ENCODE measurements at places on chromosomes 12 and 14.

DNA sequence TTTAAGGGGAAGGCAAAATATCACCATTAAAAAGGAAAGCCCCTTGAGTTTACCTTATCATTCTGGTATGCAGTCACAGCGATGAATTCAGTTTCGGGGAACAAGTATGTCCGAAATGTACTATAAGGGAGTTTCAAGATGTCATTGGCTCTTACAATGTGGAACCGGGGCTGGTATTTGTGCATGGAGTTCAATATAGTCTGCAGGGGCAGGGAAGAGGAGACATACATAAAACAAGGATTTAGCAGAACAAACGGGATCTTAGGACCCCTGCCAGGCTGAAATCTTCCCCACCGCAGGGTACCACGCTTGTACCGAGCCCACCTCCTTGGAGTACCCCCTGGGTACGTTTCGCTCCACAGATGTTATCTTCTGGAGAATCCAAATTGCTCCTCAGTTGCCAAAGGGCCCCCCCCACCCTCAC lies 4.5 kb downstream of the TBX3 start:
- DNase-seq = no peak

GRCh38 chr12:117850048-117850447 lies 118.7 kb downstream of the KSR2 start:
- no peak for DNase-seq

DNA sequence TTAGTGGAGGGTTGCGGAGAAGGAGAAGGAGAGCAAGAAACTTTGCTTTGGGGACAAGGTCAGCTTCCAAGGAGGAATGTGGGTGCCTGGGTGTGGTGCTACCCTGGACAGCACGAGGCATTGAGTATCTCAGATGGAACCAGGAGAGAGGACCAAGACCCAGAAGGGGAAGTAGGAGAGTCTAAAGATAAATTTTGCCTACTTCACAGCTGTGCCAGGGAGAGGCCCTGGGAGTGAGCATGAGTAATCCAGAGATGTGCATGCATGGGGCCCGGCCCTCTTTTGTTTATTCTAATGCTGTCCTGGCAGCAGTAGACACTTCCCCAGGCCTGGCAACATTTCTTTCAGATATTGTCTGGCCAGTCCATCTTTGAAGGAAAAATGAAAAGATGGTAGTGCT lies 49.5 kb upstream of the GNPNAT1 start:
- DNase-seq = no peak

DNA sequence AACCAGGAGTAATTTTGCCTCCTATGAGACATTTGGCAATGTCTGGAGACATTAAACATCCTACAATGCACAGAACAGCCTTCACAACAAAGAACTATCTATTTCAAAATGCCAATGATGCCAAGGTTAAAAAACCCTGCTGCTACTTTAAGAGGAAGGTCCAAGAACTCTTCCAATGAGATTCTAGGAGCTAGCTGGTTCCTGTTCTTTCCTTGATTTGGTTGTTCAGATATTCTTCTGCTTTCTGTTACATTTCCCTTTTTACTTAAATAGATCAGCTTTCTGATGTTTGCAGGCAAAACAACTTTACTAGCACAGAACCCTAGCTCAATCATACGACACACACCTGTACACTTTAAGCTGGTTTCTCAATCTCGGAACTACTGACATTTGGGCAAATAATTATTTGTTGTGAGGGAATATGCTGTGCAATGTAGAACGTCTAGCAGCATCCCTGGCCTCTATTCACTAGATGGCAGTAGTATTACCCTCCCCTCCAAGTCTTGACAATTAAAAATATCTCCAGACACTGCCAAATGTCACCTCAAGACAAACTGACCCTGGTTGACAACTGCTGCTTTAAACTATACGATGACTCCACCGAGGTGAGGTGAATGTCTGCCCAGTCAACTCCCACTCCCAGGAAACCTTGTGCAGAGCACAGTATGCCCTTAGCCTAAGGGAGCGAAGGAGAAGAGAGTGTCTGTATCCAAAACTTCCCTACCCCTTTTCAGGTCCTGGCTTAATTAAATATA lies 4.4 kb downstream of the BLTP3B start:
- DNase-seq = no peak

GRCh38 chr12:75844985-75845384 lies 186.6 kb downstream of the PHLDA1 start:
- no peak for DNase-seq

DNA sequence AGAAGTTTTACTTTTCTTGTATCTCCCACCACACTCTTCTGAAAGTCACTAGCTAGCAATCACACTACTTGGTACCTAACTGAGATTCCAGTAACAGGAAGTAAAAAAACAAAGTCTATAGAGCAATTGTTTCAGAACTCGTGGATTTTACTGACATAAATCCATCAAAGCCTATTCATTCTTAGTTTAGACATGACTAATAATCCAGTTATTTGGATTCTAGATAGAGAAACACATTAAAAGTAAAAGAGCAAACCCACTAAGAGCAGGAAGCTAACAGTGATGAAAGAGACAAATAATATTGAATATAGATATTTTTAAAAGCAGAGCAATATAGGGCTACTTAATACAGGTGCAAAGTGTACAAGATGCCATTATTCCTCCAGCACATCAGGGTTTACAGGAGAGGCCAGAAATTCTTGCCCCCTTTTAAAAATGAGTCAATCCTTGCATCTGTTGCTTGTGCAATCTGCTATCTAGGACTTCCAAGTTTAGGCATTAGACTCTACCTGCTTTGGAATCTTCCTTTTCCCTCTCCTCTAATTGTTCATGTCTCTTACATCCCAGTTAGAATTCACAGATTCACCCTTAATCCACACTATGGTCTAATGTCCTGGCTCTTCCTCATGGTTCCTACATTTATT lies 6.0 kb downstream of the HEATR5A start:
- peak; percentile 78 for DNase-seq

DNA sequence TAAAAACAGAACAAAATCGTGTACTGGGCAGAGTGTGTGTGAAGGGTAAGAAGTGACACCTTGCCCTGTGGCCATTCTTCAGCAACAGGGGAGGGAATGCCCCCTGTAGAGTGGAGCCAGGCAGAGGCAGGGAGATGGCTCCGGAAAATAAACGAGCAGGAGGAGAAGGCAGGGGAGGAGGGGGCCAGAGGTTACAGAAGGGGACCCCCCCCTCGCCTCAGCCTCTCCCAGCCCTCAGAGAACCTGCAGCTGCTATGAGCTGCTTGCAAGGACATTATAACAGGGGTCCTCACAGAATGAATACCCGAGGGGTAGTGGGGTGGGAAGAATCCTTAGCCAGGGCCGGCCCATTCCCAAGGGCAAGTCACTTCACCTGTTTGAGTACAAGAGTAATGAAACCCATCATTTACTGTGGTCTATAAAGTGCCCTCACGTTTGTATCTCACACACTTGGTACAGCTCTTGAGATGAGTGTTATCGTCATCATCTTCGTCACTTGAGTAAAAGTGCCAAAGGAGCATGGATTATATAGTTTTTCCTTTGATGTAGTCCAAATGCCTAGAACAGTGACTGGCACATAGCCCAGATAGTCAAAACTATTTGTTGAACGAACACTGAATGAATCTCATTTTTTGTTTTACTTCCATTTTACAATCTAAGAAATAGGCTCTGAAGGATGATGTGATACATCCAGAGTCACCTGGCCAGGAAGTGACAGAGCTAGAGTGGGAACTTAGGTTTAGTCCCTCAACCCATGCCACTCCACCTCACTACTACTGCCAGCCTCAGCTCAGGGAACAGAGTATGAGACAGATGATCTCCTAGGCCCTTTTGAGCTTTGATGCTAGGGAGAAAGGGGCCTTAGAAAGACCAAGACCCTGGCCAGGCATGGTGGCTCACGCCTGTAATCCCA lies 14.5 kb downstream of the SCNN1A start:
- DNase-seq = no peak

GRCh38 chr14:88189417-88190191 lies 133.5 kb downstream of the KCNK10 start:
- DNase-seq = peak; percentile 70

GRCh38 chr12:89468017-89468416 lies 56.6 kb downstream of the GALNT4 start:
- no peak for DNase-seq

DNA sequence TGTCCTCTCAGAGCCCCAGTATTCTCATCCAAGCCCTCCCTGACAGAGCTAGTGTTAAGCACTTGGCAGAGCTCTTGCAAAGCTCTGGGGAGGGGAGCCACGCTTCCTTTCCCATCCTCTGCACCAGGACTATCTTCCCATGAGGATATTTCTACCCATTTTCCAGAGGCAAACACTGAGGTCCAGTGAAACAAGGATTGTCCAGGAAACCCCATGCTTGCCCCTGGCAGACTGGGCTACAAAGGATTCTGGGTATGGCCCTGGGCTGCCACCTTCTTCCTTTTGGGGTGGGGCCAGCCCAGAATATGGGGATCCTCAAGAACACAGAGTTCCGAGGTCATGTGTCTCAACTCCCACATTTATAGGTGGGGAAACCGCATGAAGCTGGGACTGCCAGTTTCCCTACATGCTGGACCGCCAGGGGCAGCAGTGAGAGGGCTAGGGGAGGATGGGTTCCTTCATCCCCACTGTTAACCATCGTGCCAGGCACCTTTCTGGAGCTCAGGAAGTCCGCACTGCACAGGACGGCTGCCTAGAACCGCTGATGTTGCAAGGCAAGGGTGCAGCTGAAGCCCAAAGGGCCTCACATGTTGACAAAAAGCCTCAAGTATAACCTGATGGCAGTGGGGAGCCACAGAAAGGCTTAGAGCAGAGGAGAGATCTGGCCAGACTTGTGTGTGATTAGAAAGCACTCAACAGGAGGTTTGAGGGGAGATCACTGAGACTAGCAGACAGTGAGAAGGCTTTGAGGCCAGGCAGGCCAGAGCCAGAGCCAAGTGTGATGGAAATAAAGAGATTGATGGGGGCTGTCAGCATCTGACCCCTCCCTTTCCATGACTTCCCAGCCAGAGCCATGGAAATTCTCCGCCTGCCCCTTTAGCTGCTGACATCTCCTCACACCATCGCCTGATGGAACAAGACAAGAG lies 5.5 kb upstream of the CCDC85C start:
- DNase-seq = peak; percentile 58
